ENCODE measurements at places on chromosomes 6 and 20.

GRCh38 chr20:51792960-51793359 lies 9.4 kb downstream of the SALL4 start:
- no peak for DNase-seq

- DNase-seq, result peak; percentile 32
Measured at GRCh38 chr6:2542858-2543218, 207.9 kb downstream of the MYLK4 start.

DNA sequence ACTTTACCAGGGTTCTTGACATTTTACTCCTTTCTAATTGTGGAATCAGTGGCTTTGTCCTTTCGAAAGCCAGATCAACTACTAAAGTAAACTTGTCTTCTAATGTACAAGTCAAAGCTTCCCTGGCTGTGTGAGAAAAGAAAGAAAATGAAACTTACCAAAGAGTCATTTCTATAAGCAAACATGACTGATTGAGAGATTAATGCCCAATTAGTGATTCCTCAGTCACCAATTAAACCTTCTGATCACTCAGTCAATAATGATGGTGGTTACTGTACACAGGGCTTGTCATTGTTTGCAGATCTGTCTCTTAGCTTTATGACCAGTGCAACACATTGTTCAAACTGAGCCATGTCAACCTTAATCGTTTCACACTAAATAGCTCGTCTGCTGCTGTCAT lies 1168.4 kb upstream of the CITED2 start:
- no peak for DNase-seq

GRCh38 chr6:107592806-107593205 lies 102.9 kb downstream of the SOBP start:
- no peak for DNase-seq

- no peak for DNase-seq
Measured at GRCh38 chr6:30265594-30265993, 52.4 kb upstream of the TRIM26 start.

DNA sequence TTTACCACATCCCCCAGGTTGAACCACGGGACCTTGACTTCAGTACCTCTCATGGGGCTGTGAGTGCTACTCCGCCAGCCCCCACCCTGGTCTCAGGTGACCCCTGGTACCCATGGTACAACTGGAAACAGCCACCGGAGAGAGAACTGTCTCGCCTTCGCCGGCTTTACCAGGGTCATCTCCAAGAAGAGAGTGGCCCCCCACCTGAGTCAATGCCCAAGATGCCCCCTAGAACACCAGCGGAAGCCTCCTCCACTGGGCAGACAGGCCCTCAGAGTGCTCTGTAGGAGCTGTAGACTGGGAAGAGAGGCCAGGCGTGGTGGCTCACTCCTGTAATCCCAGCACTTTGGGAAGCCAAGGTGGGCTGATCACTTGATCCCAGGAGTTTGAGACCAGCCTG lies 1.2 kb upstream of the ATAT1 start:
- no peak for DNase-seq

DNA sequence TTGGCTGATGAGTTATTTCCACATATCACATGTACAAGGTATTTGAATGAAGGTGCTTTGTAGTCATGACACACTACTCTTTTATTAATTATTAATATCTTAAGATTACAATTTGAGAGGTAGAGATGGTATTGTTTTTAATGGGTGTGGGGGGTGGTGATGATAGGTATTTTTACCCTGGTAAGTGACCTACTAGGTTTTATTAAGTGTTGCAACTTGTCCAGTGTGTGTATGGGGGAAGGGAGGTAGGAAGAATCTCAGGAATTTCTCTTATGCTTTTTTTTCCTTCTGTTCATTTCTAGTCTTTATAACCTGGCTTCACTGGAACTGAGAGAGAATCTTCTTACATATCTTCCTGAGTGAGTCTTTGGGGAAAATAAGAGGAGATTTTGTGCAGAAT lies 101.4 kb downstream of the LRRC1 start:
- peak; percentile 58 for DNase-seq

- DNase-seq, result no peak
Measured at GRCh38 chr20:24670341-24670872, 201.0 kb downstream of the SYNDIG1 start.

DNA sequence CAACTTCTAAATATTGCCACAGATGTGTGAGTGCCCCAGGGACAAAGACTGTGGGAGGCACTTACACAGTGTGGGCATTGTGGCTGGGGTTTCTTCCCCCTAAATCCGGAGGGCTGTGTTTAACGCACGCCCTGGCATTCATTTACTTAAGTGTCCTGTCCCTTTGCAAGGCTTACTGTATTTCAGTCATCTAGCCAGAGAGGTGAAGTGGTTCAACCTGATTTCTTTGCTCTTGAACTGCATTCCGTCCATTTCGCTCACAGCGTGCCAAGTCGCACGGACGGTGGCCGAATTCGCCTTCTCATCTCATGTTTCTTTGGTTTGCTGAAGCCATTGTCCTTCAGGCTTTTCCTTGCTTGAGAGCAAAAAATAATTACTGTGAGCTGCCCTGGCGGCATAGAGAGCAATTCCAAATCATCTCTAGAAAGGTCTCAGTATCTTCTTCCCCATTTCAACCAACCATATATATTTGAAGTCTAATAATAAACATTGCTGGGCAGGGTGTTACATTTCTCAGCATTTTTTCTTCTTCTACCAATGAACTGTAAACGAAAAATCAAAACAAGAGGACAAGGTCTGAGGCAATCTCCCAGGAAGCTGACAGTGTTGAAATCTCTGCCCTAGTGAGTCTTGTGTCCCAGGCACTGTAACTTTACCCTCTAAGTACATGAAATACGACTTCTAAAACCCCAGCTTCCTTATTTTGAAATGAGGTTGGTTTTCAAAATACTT lies 16.9 kb downstream of the SYTL3 start:
- DNase-seq, result peak; percentile 54

- no peak for DNase-seq
Measured at GRCh38 chr6:63049216-63049615, 162.1 kb upstream of the FKBP1C start.

DNA sequence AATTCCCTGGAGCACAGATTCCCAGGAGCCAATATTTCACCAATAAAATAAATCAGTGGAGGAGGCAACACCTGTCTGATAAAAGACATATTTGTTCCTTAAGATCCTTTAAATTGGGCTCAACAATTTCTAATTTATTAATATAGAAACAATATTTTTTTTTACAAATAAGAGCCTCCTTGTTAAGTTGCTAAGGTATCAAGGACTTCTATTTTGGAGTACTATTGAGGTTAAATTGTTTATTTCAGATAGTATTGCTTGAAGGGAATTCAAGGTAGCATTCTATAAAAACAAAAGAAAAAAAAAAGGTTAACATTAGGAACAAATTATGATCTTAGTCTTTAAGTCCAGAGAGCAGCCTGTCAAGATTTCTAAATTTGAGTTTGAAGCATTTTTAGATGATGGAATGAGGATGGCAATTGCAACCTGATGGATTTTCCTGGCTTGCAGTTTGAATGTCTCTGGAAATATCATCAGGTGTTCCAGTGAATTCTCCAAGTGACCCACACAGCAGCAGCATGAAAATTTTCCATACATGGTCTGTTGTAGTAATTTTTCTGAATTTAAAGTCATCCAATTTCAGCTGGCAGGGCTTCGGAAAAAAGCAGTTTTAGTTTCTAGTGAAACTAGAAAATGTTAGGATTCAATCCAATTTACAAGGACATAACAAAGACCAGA lies 19.3 kb upstream of the NCR2 start:
- DNase-seq, result no peak

DNA sequence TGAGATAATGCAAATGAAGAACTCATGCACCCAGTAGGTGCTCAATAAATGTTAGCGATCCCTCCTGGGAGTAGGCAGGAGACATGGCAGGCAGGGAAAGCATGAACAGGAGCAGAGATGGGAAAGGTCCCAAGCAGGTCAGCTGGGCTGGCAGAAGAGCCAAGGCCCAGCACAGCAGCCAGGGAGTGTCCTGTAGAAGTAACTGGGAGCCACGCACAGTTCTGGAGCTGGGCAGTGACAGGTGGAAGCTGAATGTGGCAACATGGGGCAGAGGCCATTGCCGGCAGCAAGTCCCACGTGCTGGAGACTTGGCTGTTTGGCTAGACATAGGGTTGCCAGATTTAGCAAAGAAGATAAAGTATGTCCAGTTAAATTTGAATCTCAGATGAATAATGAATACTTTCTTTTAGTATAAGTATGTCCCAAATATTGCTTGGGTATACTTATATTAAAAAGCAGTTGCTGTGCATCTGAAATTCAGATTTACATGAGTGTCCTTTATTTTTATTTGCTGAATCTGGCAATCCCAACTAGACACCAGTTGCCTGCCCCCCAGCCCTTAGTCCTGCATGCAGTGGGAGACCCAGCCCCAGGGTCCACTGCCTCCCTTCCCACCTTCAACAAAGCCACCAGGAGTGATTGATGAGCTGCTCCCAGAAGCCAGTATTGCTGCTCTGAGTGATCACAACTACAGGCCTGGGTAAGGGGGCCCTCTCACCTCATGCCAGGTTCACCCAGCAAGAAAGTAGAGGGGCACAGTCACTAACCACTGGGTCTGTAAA lies 3.7 kb upstream of the LPIN3 start:
- DNase-seq, result no peak

DNA sequence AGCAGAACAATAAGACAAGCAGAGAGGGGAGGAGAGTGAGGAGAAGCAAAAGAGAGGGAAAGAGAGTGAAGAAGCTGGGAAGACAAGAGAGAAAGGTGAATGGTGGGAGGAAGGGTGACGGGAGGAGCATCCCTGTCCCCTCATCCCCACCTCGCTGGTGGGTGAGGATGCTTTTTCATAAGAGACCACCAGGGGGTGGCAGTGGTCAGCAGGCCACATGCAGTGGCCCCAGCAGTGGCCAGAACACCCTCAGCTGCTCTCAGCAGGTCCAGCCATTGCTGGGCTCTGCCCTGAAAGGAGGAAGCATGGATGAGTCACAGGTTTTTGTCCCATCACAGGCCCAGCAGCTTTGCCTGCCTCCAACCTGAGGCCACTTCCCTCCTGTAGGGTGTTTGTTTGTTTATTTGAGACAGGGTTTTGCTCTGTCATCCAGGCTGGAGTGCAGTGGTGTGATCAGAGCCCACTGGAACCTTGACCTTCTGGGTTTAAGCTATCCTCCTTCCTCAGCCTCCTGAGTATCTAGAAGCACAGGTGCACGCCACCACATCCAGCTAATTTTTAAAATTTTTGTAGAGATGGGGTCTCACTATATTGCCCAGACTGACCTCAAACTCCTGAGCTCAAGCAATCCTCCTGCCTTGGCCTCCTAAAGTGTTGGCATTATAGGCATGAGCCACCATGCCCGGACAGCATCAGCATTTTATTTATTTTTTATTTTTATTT lies 24.0 kb downstream of the FGD2 start:
- DNase-seq, result peak; percentile 90

- DNase-seq, result no peak
Measured at GRCh38 chr20:2213401-2213800, 82.4 kb upstream of the TGM3 start.

DNA sequence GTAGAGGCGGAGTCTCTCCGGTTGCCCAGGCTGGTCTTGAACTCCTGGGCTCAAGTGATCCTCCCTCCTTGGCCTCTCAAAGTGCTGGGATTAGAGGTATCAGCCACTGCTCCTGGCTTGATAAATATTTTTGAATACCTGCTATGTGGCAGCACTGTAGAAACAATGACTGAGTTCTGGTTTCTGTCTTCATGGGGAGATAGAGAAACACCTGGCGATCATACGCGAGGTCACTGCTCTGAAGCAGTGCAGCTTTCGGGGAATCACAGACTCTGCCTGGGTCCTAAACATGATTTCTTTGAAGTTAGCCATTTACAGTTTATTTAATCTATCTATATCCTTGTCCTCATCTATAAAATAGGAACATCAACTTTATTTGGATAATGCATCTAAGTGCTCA lies 31.2 kb downstream of the DOK5 start:
- DNase-seq, result no peak

DNA sequence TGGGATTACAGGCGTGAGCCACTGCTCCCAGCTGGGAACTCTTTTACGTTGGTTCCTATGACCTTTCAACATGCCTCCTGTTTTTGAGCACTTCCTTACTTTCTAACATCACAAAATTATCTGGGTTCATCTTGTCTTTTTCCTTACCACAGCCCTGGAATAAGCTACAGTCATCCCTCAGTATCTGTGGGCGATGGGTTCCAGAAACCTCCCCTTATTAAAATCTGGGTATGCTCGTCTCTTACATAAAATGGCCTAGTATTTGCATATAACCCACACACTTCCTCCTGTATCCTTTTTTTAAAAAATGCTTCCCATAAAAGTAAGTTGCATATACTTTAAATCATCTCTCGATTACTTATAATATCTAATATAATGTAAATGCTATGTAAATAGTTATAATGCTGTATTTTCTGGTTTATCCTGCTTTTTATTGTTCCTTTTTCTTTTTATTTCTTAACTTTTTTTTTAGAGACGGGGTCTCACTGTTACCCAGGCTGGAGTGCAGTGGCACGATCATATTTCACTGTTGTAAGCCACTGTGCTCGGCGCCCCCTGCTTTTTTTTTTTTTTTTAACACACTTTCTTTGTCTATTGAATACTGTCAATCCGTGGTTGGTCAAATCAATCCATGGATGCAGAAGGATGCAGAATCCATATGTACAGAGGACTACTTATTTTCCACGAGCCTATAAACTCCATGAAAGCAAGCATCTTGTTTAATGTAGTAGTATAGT lies 9.2 kb downstream of the RPF2 start:
- DNase-seq, result no peak
